ENCODE measurements at places on chromosomes 1 and 21. TPM values are rescaled to one million over a fixed set of nuclear protein-coding genes. Genes with fewer than 3 reads are reported as not detected.

AMPD1 gene
- not detected for total RNA-seq

ST6GALNAC5 gene
- total RNA-seq = 2.1 TPM

- no peak for DNase-seq
Observed at GRCh38 chr1:22878626-22879025, 94.0 kb downstream of the LACTBL1 start.

- no peak for DNase-seq
Observed at GRCh38 chr1:172148213-172148612, 272.3 kb upstream of the C1orf105 start.

HEYL gene
- total RNA-seq = not detected

MAGI3 gene
- total RNA-seq = 7.3 TPM

ZMYND12 gene
- 0.12 TPM for total RNA-seq

DEPDC1 gene
- 82.5 TPM for total RNA-seq

KCNN3 gene
- 0.72 TPM for total RNA-seq

- no peak for DNase-seq
Observed at GRCh38 chr1:248802454-248802853, 23.3 kb downstream of the SH3BP5L start.

DNA sequence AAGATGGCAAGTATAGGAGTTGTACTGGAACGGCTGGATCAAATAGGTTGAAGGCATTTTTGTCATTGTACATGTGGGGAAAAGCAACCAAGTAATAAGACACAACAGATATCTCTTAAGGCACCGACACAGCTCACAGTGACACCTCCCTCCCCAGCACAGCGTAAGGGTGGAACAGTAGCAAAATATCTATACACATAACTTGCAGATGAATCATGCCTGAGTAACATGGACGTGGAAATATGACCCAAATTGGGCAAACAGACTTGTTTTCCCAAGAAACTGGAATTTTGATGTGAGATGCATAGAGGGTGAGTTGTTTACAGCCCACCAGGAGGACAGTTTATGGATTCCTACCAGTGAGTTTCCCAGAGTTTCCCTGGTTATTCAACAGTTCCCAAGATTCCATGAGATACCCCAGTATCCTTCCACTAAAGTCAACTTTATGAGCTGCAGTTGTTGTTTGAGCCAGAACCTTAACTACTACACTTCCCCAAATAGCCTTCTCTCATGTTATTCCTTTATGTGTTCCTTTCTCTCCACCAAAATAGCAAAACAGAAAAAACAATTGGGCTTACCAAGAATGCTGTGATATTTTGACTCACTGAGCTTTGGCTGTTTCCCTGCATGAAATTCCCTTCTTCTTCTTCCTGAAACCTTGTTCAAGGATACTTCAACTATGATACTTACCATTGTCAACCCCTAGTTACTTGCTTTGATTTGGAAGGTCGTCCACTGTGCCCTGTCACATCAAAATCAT lies 7.1 kb upstream of the DR1 start:
- DNase-seq = peak; percentile 87

MAP3K21 gene
- not detected for total RNA-seq

PTGFRN gene
- 76.1 TPM for total RNA-seq

DNA sequence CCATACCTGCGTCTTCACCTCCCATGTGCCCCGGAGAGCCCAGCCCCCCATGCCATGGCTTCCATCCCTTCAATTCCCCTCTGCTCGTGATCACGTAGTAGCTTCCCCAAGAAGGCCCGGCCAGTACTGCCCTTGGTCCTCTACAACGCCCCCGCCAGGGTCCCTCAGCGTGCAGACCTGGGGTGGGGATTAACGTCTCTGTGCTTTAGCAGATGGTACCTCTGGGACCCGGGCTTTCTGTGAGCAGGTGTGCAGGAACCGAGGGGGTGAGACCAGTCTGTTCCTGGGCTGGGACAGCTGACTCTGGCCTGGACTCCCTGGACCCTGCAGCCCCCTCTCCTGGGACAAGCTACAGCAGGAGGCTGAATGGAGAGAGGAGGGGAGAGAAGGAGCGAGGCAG lies 1.2 kb downstream of the PLCH2 start:
- no peak for DNase-seq

DNA sequence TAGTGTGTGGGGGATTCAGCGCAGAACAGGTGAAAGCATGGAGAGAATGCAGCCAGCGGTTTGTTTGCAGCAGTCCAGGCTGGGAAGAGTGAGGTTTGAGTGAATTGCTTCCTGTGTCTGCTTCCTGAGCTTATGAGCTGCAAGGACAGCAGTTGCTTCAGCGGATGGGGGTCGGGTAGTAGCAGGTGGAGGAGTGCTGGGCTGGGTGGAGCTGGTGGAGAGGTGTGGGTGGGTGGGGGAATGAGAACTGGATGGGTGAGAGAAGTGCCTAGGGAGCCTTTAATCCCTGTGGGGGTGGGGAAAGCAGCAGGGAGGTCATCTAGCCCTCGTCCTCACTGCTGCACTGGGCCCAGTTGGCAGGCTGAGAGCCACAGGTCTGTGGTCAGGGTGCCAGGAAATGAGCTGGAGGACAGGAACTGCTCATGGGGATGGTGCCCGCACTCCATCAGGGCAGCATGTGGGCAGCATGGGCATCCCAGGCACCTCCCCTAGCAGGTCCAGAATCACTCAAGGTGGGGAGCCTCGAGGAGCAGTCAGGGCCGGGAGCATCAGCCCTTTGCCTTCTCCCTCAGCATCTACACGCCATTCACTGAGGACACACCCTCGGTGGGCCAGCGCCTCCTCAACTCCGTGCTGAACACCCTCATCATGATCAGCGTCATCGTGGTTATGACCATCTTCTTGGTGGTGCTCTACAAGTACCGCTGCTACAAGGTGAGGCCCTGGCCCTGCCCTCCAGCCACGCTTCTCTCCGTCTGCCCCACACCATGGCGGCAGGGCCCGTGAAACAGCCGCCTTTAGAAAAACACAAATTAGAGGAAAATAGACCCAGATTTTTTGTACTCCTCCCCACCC lies 14.8 kb downstream of the PSEN2 start:
- no peak for DNase-seq

ORC1 gene
- total RNA-seq = 18.4 TPM

CRP gene
- not detected for total RNA-seq

SIK1 gene
- 1.7 TPM for total RNA-seq
